ENCODE measurements at places on chromosomes 4 and X.

GRCh38 chr4:109978704-109979454 lies 66.2 kb downstream of the EGF start:
- DNase-seq: no peak

GRCh38 chr4:189021831-189022230 lies 882.6 kb downstream of the TRIML1 start:
- DNase-seq: no peak

GRCh38 chr4:10671366-10671765 lies 13.2 kb downstream of the CLNK start:
- DNase-seq: no peak

DNA sequence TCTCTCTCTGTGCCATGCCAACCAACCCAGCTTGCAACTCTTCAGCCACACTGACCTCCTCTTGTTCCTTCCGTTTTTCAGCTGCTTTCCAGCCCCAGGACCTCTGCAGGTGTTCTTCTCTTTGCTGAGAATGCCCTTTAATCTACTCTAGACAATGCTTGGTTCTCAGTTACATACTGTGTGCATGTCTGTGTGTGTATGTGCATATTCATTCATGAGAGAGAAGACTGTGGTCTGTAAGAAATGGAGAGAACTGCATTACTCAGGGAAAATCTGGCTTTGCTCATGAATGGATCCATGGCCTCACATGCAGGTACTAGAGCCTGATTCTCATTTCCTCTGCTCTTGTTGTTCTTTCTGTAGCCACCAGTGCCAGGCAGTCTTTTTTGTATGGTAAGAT lies 636.9 kb upstream of the TENM3 start:
- no peak for DNase-seq

GRCh38 chrX:5644776-5645175 lies 583.9 kb downstream of the NLGN4X start:
- DNase-seq: no peak

- no peak for DNase-seq
These were observed 312.4 kb downstream of the DHRSX start for GRCh38 chrX:2188330-2188792.

DNA sequence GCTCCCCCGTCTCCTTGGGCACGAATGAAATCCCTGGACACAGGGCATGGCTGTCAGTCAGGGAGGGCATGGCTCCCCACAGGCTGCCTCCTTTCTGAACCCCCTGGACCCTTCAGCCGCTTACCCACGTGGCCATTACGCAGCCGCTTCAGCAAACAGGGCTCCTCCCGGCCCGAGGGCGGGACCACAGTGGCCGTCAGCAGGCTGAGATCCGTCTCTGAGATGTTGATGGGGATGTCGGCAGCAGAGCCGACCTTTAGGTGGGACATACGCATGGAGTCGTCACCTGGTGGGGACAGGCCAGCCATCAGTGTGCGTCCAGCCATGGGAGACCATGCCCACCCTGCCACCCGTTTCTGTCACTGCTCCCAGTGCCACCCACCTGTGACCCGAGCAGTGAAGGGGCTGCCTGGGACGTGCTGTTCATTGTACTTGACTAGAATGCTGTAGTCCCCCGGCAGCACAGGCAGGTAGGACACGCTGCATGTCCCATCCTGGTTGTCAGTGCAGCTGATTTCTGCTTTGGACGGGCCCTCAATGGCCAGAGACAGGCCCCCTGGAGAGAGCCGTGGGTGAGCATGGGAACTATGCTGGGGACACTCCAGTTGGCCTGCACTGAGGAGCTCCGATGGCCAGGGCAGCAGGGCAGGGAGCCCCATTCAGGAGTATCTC lies 21.1 kb downstream of the FLNA start:
- DNase-seq: no peak

DNA sequence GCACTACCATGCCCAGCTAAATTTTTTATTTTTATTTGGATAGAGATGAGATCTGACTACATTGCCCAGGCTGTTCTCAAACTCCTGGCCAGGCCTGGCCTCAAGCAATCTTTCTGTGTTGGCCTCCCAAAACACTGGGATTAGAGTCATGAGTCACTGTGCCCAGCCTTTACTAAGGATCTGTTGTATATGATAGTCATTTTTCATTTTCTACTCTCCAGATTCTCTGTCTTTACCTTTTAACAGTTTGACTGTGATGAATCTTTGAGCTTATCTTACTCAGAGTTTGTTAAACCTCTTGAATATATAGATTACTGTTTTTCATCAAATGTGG lies 161.8 kb downstream of the FNIP2 start:
- DNase-seq: no peak

GRCh38 chr4:14653338-14653737 lies 348.9 kb upstream of the CPEB2 start:
- DNase-seq: no peak

DNA sequence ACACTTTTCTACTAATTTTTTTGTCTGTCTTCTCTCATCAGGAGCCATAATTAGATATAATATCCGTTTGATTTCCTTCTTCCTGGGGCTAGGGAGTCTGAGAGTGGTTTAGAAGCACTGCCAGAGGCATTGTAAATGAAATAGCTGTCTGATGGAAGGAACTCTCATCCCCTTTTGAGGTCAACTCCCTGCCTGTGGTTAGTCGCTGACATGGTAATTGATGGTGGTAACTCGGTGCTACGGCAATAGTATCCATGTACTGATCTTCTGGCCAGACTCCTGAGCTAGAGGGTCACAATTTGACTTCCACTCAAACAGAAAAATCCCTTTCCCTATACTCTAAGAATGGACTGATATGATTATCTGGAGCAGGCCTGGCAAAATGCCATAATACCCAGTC lies 108.1 kb upstream of the TRPC5 start:
- no peak for DNase-seq

- no peak for DNase-seq
These were observed 1.5 kb upstream of the TLR7 start for GRCh38 chrX:12865359-12865758.
